ENCODE measurements at places on chromosomes 1 and 21. TPM values are rescaled to one million over a fixed set of nuclear protein-coding genes. Genes with fewer than 3 reads are reported as not detected.

DNA sequence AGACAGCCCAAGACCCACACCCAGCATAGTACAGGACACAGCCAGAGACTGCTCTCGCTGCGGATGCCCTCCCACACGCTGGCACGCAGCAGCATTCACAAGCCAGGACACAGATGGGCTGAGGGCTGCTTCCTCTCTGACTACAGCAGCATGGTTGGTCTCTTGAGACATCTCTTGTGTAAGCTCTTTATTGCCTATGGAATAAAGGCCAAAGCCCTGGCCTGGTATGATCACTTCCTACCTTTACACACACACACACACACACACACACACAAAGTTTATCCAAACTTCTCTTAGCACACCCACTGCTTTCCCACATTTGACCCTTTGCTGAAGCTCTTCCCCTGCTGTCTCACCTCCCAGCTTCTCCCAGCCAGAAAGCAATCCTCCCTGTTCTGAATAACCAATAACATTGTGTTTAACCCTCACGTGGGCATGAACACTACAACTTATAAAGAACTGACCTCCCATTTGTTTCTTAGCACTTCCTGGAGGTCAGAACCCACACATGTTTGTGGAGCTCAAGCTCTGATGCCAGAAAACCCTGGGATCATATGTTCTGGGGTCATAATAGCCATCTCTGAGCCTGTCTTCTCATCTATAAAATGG, 1.2 kb upstream of the LUZP1 start:
- DNase-seq, result peak; percentile 80

DNA sequence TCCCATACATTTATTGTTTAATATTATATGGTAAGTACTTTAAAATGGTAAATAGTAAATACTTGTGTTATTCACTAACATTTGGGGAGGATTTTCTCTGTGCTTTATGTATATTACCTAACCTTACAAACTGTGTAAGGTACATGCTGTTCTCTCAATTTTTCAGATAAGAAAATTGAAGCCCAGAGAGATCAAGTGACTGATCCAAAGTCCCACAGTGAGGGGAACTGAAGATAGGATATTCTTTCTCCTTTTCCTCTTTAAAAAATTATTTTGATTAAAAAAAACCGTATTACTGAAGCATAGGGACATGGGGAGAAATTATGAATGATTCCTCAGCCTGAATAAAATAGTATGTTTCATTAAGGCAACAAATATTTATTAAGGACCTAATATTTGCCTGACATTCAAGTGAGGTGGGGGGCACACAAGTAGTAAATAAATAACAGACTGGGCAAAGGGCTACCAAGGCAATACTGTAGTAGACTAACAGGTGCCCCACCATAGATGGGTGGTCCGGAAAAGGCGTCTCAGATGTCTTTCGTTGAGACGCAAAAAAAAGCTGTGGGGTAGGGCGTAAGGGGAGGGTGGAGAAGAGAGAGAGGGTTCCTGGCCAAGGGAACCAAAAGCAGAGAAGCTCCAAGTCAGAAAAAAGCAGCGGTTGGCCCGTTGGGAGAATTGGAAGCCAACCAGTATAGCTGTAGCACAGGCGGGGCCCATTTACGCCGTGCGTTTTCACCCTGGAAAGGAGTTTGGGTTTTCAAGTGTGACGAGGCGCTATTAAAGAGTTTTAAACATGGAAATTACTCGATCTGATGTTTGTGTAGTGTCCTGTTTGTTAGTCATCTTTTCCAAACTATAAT, 944 bp upstream of the AGO3 start:
- no peak for DNase-seq

- no peak for DNase-seq
Measured at GRCh38 chr1:64100791-64101190, 102.6 kb upstream of the UBE2U start.

DNA sequence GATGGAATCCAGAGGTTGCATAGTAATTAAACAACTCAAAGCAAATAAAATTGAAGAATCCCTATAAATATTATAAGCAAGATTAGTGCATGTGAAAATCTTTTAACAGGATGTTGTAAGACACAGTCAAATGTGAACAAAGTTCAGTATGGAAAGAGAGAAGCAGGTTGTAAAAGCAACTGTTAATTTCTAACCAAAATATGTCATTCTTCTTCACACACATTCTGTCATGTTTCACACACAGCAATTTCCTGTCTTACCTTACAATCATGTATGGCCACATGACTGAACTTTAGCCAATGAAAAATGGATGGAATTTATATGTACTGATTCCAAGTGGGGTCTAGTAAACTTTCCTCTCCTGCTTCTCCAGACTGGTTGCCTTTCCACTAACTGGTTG, 527.7 kb upstream of the TMPRSS15 start:
- DNase-seq, result no peak

GRCh38 chr1:221793439-221794078, 51.7 kb upstream of the DUSP10 start:
- DNase-seq, result no peak

DNA sequence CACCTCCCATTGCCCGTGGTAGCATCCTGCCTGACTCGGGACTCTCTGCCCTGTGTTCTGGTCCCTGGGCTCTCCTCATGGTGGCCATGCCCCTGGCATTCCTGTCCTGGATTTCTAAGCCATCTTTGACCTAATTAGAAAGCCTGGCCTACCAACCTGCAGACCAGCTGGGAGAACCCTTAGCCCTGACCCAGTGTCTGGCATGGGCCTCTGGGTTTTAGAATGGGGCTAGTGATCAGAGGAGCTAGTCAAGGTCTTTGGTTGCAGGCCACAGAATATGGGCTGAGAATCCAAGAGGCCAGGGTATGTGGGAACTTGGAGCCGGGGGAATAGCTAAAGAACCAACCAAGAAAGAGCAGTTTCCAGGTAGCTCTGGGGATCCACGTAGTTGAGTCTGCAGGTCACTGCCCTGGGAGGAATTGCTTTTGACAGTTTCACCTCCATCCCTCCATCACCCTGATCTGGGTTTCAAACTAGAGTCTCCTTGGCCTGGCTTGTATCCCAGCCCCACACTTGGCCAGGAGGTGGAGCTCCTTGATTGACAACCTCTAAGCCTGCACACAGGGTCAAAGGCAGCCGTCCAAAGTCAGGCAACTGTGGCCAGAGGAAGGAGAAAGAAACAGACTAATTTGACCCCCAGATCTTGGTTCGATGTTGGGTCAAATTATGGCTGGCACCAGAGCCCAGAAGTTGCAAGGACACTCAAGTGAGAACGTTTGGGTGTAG, 54.7 kb upstream of the ABCG1 start:
- DNase-seq, result no peak

Gene HPCAL4
- total RNA-seq, result under 0.01 TPM

Gene MROH7
- under 0.01 TPM for total RNA-seq

Gene S100A9
- 735 TPM for total RNA-seq

Gene MCOLN3
- total RNA-seq, result 2.4 TPM

Gene EPHB2
- total RNA-seq, result 10.0 TPM

Gene HHAT
- total RNA-seq, result 2.9 TPM

Gene ADAMTS5
- total RNA-seq, result 0.26 TPM
